ENCODE measurements at places on chromosomes 1 and 21.
A peak's percentile ranks its signal among the peaks of the same experiment; 100 is the strongest.

GRCh38 chr1:111454859-111455641, 5.8 kb downstream of the ATP5PB start:
- no peak for DNase-seq

DNA sequence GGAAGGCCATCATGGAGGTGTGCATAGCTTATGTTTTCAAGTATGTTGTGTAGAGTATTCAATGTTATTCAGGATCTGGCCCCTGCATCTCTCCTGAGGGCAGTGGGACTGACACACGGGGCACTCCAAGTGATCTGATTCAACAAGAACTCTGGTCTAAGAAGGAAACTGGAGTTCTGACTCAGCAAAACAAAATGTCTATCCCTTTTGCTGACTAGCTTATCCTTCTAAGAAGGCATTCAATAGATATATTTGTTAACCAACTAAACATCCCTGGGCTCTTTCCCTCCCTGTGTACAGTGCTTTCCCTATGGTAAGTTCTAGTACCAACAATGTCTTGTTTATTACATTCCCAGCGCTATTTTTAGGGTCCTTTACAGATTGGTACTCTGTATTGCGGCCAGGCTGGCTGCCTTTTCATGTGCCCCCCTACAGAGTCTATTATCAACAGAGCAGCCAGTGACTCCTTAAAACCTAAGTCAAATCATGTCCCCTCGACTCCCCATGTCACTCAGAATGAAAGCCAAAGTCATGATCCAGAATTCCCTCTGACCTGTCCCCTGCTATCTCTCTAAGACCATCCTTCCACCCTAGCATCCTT, 304.9 kb downstream of the KCNH1 start:
- no peak for DNase-seq

GRCh38 chr21:37071561-37072273, 1.2 kb downstream of the PIGP start:
- peak; percentile 10 for DNase-seq

DNA sequence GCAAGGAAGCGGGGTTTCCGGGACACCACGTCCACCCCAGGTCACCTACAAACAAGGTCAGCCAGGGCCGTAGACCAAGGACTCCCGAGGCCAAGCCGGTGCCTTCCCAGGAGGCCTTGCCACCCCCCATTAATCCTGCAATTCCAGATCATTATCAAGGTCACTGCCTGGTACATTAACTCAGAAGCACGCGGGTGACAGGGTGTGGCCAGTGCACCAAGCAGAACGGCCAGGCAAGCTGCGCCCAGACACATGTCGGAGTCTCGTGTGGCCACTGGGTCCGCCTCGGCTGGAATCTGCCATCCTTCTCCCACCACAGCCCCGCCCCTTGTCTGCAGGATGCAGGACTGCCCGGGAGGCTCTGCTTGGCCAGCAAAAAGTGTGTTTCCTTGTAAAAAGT, 144.7 kb downstream of the PRDM16 start:
- DNase-seq, result no peak

GRCh38 chr1:67777016-67777415, 56.3 kb downstream of the GNG12 start:
- no peak for DNase-seq

- DNase-seq, result no peak
Observed at GRCh38 chr1:194830387-194830786, 1644.0 kb upstream of the B3GALT2 start.

- DNase-seq, result no peak
Observed at GRCh38 chr1:69483246-69483645, 84.5 kb upstream of the LRRC7 start.

DNA sequence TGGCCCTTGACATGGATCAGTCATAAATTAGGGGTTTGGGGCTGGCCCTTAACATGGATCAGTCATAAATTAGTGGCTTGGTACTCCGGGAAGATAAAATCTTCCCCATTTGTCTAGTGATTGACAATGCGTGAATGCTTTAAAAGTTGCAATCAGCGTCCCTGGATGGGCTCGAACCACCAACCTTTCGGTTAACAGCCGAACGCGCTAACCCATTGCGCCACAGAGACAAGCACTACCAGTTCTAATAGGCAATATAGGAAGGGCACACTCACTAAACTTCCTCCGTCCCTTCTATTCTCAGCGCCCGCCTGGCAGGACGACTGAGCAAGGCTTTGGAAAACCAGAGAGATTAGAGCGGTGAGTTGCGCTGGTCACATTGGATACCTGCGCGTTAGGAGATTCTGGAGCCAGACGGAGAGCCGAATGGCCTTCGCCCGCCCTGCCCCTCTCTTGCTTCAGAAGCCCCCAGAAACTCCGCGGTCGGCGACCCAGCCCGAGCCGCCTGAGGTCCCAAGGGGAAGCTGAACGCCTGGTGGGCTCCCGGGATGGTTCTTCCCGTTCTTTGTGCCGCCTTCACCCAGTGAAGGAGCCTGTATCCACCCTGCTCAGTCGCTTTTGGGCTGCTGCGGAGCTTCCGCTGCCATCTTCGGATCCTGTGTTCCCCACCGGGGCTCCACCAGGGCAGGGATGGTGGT, 235.9 kb downstream of the FAM72C start:
- DNase-seq, result no peak
